ENCODE measurements at places on chromosomes 2 and 18. TPM values are rescaled to one million over a fixed set of nuclear protein-coding genes. Genes with fewer than 3 reads are reported as not detected.

Gene DHRS9
- not detected for total RNA-seq

Gene CHMP1B
- 73.6 TPM for total RNA-seq

Gene NMUR1
- total RNA-seq: not detected

Gene PKP4
- total RNA-seq: 59.1 TPM

Gene GKN1
- total RNA-seq: not detected

All from PC-9 (cell line).